ENCODE measurements at places on chromosomes 5 and 9.

DNA sequence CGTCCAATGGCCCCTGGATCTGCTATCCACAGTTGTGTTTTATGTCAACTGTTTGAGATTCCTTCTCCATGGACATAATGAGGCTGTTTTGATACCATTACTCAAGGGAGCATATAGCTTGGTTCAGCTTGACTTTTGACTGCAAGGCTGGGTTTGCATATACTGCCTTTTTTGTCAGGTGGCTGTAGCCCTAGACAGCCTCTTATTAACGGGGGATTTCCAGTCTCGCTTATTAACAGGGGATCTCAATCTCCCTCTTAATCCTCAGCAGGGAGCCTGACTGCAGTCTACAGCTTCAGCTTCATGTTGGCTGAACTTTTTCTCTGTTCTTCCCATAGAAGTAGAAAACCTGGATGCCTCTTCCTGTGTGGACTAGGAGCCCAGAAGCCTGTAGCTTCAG, 73.7 kb upstream of the TNC start:
- peak; percentile 41 for DNase-seq

- no peak for DNase-seq
These were observed 63.9 kb downstream of the MEGF9 start for GRCh38 chr9:120650352-120650751.

GRCh38 chr5:77426670-77427069, 65.4 kb downstream of the WDR41 start:
- peak; percentile 71 for DNase-seq

- peak; percentile 61 for DNase-seq
These were observed 58.5 kb downstream of the ZNF462 start for GRCh38 chr9:106921341-106921899.

- no peak for DNase-seq
These were observed 101.2 kb downstream of the NLN start for GRCh38 chr5:65823204-65823603.

DNA sequence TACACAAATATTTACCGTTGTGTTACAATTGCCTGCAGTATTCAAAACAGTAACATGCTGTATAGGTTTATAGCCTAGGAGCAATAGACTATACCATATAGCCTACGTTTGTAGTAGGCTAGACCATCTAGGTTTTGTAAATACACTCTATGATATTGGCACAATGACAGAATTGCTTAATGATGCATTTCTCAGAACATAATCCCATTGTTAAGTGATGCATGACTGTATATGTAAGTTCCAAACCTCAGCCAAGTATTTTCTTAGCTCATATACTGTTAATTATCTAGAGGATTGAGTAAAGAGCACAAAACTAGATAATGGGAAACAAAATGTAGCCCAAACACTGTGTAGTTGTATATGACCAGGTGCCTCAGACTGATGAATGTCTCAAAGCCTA, 220.1 kb downstream of the ANXA1 start:
- no peak for DNase-seq

Data from WERI-Rb-1 (cell line).